ENCODE measurements at places on chromosomes 3 and 15.

DNA sequence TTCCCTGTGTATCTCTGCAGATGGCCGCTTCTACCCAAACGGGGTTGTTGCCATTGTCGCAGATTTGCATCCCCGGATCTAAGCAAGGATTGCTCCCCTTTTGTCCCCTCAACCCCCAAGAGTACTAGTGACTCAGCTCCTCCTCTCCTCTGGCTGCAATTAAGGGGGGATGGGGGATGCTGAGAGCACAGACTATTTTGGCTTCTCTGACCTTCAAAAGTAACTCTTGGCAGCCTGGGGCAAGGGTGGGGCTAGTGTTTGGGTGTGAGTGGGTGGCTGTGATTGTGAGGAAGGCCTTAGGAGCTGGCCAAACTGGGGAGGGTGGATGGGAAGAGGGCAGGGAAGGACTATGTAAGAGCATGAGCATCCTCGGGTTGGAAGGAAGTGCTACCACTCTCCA, 1.2 kb upstream of the MAP1A start:
- peak; percentile 0 for DNase-seq

DNA sequence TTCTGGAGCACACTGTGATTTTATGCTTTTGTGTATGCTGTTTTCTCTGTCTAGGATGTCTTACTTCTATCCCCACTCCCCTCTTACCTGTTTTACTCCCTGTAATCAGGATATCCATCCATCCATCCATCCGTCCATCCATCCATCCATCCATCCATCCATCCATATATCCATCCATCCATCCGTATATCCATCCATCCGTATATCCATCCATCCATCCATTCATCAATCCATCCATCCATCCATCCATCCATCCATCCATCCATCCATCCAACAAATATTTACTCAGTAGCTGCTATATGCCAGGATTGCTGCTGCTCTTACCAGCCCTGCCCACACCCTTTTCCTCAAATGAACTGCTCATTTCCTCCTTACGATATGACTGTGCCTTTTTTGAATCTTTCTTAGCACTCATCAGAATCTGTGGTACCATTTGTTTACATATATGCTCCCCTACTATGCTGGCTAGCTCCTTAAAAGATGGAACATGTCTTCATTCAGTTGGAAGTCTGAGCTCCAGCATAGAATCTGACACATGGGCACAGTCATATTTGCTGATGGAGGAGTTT, 35.2 kb downstream of the USP13 start:
- no peak for DNase-seq

DNA sequence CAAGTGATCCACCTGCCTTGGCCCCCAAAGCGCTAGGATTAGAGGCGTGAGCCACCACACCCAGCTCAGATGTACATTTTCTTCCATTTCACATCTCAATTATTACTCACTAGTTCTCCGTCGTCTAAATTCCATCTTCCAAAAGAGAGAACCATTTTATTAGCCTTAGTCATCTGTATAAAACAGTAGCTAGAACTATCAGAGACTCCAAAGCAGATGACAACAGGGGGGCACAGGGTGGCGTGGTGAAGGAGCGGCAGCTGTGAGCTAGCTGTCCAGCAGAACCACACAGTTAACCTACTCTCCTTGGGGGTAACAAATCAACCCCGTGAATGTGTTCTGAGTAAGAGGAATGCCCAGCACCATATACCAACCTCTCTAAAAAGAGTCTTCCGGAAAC, 7.1 kb downstream of the SLC25A20 start:
- DNase-seq: no peak

GRCh38 chr3:161969867-161970266, 473.3 kb downstream of the OTOL1 start:
- no peak for DNase-seq

- DNase-seq: no peak
Measured at GRCh38 chr3:64588380-64588779, 99.4 kb downstream of the ADAMTS9 start.

- DNase-seq: no peak
Measured at GRCh38 chr3:197392961-197393360, 94.5 kb upstream of the DLG1 start.

- DNase-seq: no peak
Measured at GRCh38 chr15:39720621-39721611, 61.7 kb downstream of the FSIP1 start.

- peak; percentile 39 for DNase-seq
Measured at GRCh38 chr15:58410353-58410752, 21.4 kb upstream of the LIPC start.

DNA sequence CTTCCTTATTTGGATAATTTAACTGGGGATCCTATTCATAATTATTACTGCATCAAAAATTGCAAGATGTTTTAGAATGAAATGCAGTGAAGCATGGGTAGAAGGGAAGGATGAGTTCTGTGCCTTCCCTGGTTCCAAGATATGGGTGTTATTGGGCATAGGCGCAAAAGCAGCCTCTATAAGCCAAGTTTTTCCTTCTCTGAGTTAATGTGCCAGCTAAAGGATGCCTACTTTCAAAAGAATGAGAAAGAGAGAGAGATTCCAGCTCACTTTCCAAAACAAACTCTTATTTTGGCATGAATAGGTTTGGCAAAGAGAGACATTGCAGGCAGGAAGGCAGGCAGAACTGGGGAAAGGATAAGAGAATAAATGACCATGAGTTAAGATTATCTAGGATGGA, 270.2 kb downstream of the TAFA4 start:
- no peak for DNase-seq

DNA sequence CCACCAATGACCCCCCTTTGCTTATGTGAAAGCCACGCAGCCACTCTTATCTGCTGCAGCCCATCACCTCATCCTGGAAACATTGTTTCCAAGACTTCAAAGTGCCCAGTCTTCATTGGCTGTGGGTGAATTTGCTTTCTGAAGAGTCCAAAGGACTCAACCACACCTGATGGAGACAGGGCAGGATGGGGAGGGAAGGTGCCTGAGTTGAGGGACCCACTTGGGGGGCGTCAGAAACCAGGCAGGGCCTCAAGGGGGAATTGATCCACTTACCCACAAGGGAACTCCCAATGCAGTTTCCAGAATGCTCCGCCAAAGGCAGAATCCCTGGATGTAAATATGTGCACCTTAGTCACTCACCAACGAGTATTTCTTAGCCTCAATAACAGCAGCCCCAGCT, 147.9 kb upstream of the ATP2B2 start:
- no peak for DNase-seq

DNA sequence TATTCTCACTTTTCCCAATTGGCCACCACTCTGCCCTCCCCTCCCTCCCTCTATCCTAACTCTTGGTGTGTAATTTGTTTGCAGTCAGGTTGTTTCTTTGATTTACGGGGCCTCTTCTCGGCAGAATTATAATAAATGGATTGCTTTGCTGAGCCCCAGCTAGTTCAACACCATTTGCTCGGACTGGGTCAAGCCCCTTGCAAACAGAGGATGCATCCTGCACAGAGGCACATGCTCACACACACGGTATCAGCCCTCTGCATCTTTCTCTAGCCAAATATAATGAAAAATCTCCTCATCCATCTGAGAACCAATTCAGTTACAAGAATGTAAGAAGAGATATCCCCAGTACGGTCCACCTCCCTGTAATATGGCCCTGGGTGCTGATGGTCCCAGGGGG, 97.7 kb downstream of the EPHB1 start:
- DNase-seq: no peak

- DNase-seq: no peak
Measured at GRCh38 chr3:69723389-69723788, 15.9 kb upstream of the MITF start.

DNA sequence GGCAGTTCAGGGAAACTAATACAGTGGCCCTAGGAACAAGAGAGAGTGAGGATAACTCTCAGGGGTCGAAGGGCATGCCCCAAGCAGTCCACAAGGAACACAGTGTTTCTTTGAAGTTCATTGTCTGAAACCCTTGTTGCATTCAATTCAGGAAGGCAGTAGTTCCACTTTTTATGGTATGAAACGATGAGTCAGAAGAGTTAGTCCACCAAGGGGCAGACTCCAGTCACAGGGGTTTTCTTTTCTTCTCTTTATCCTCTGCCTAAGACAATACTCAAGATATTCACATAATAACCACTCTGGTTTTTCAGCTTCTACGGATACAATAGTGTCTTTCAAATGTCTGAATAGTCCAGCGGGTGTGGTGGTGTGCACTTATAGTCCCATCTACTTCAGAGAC, 23.7 kb upstream of the TICRR start:
- no peak for DNase-seq

DNA sequence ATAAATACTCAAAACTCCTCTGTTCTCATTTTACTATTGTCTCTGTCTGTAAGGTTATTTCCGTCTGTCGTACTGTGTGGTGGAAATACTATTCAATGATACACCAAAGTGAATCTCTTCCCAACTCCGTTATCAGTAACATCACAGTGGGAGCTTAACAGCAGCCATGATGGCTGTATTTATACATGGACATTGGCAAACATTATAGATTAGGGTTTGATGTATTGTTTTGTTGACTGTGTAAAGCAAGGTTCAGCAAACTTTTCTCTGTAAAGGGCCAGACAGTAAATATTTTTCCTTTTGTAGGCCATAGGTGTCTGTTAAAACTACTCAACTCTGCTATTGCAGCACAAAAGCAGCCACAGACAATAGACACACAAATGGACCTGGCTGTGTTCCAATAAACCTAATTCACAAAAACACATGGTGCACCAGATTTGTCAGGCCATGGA, 23.2 kb downstream of the LIPC start:
- DNase-seq: no peak

DNA sequence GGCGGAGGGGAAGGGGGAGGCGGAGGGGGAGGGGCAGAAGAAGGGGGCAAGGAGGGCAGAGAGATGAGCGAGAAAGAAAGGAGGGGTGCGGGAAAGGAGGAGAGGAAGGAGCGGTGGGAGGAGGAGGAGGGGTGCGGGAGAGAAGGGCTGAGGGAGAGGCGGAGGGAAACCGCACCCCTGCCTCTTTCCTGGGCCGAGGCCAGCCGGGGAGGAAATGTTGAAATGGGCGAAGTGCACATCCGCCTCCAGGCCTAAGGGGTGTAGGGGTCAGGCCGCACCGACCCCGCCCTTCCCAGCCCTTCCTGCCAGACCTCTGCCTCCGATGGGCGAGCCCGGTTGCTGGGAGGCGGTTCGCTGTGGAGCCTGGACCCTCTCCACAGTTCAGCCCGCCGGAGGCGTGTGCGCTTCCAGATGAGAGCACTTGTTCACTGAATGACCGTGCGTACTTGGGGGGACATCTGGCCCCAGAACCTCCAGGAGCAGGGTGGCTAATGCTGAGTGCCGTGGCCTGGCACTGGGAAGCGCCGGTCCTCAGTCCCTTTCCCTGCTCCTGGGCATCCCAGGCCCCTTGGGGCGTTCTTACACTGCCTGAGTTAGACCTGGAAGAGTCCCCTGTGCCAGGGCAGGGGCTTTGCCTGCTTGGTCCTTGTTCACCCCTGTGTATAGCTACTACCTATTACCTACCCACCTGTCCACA, 110.3 kb upstream of the KLF13 start:
- DNase-seq: peak; percentile 58

DNA sequence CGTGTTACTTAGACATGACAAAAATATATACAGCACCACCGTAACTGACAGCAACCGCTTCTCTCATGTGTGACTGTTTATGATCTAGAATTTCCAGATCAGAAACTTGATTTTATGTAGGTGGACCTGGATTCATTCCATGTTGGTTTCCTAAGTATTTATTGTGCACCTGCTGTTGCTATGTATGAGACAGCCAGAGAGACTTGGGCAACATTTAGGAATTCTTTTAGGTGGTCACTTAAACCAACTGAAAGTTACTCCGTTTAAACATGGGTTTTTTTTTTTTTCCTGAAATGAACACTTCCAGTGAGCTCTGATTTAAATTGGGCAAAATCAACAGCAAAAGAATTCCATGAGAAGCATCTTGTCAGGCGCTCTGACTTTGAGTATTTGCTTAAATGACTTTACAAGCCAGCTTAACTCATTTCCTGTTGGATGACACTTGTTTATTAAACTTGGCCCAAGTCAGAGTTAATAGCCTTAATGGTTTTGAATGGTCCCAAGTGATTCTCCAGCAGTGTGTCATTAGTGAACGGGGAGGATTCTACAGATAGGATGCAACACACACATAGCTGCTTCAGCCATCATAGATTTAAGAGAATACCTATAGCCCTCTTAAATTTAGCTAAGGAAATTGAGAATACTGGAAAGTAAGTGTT, 31.8 kb downstream of the MITF start:
- DNase-seq: no peak

DNA sequence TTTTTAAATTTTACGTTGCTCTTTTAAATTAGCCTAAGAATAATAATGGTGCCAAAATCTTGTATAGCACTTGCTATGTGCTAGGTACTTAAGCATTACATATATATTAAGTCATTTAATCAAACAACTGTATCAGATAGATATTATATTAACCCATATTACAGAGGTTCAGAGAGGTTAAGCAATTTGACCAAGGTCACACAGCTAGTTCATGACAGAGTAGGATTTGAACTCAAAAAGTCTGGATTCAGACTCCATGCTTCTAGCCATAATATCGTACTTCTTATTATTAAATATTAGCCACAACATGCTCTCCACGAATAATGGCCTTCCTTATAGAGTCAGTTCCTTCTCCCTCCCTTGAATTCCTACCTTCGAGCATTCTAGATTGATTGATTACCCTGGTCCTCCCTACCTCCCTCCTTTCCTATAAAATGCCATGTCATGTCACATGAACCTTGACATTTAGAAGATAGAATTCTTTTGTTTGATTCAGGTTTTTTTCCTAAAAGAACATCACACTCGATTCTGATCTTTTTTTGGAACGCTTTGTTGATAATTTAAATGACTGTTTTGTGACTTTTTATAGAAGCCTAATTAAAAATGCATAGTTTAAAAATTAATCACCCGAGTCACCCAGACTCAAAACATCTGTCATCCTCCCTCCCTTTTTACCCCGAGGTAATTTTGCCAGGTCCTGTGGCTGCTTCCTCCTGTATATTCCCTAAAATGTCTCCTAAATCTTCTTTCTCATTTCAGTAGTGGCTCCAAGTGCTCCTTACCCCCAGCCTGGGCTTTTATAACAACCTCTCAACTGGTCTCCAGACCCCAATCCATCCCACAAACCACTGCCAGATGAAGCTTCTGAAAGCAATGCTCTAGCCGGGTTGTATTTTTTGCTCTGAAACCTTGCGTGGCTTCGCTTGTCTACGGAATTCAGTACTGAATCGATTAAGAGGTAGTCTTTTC, 8.5 kb upstream of the PSMD6 start:
- DNase-seq: no peak

DNA sequence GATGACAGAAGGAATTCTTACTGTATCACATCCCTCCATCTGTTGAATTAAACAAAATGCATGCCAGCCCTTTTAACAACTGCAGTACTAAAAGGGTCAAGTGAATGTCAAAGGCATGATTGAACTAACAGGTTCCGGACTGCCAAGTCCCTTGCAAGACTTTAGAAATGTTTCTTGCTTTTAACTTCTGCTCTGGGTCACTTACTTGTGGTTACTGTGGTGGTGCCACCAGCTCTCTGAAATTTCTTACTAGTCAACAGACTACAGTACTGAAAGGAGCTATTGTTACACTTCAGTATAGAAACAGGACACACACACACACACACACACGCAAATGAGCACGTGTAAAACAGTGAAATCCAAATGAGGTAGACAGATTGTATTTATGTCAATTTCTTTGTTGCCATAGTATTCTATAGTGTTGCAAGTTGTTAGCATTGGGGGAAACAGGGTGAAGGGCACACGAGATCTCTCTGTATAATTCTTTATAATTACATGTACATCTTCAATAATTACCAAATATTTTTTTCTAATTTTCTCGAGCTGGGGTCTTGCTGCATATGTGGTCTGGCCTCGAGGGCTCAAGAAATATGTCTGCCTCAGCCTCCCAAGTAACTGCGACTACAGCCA, 79.9 kb upstream of the SLC25A26 start:
- DNase-seq: no peak
